OCI-M1 (cell line): ENCODE measurements at places on chromosomes 11 and 22.
A peak's percentile ranks its signal among the peaks of the same experiment; 100 is the strongest.

GRCh38 chr22:30905696-30906341, 62.8 kb downstream of the MORC2 start:
- DNase-seq: no peak

- DNase-seq: no peak
Measured at GRCh38 chr11:330694-331357, 10.2 kb upstream of the IFITM3 start.

DNA sequence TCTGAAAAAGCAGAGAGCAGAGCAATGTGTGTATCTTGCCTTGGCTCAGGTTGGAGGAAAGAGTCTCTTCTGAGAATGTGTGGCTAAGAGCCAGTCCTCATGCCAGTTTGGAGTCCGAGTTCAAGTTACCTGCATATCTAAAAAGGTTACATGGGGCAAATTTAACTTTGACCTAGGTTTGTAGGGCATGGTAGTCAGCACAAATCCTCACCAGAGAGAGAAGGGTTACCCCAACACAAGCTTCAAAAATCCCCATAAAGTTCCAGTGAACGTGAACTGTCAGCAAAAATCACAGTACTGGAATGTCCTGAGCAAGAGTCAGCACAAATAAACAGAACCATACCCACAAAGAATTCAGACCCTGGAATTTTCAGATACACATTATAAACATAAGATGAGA, 13.8 kb downstream of the SDHD start:
- no peak for DNase-seq

DNA sequence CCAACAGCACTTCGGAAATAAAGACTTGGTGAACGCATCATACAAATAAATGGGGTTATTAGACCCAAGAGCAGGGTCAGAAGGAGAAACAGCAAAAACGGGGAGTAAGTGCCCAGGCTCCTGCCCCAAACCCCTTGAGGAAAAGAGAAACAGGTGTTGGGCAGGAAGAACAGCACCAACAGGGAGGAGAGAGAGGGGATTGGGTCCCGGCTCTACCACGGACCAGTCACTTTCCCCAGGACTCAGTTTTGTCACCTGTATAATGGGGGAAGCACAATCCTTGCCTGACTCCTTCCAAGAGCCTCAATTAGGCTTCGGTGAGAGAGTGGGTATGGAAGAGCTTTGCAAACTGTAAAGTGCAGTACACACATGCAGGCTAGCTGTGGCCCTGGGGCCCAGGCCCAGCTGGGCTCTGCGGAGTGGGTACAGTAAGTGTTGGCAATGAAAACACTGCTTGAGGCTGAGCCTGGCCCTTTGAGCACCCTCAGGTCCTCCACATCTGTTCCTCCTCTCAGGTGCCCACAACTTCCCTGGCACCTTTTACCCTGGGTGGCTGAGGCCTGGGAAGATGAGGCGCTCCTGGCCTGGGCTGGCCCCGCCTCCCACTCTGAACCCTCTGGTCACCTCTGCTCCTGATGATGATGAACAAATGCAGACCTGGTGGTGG, 8.9 kb downstream of the SLC29A2 start:
- DNase-seq: no peak

DNA sequence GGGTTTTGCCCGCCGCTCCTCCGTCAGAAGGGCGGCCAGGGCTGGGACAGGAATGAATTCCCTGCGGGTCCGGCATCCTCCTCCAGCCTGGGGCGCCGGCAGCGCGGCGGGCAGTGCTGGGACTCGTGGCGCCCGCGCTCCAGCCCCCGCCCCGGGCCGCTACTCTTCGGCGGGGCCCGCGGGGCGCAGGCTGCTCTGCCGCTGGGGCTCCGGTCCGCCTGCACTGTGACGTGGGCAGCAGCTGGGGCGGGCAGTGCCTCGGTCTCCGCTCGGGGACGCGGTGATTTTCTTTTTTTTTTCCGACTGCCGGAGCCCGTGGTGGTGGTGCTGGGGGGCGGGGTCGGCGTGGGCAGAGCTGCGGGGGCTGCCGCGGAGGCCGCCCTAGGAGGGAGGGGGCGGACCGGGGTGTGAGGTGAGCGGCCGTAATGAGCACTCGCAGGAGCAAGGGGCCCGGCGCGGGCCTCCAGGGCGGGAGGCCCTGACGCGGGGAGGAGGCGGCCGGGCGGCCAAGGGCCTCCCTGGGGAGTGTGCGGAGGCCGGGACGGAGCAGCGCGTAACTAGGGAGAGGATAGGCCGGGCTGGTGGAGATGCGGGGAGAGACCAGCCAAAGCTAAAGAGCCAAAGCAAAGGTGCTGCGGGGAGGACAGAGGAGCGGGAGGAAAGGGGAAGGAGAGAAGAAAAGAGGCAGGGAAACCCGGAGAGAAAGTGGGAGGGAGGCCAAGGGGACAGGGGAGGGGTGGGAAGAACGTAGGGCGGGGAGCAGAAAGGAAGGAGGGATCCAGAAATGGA, 73.3 kb upstream of the ZBED5 start:
- peak; percentile 74 for DNase-seq

DNA sequence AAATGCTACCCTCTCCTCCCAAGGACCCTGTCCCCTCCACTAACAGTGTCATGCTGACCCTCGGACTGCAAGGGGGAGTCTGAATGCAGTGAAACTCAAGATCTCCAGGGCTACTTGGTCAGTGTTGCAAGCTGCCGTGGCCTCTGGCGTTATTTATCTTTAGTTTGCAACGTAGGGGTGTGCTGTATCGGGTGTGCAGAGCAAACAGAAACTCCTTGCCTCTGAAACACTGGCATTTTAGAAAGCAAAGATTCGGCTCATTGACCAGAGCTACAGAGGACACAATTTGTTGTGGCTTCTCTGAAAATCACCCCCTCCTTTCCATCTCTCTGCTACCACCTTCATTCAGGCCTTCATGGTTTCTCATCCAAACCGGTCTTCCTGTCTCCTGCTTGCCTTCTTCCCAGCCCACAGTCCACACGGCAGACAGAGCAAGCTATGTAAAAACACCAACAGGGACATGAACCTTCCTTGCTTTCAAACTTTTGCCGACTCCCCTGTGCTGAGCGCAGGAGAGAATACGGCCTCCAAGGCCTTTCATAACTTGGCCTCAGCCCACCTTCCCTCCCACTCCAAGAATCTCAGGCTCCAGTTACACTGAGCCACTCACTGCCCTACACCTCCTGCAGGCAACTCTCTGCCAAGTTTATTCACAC, 14.9 kb downstream of the FZD4 start:
- DNase-seq: no peak

- DNase-seq: no peak
Measured at GRCh38 chr11:198236-198806, 5.4 kb downstream of the SCGB1C1 start.

GRCh38 chr11:12017243-12017678, 8.8 kb upstream of the DKK3 start:
- no peak for DNase-seq

DNA sequence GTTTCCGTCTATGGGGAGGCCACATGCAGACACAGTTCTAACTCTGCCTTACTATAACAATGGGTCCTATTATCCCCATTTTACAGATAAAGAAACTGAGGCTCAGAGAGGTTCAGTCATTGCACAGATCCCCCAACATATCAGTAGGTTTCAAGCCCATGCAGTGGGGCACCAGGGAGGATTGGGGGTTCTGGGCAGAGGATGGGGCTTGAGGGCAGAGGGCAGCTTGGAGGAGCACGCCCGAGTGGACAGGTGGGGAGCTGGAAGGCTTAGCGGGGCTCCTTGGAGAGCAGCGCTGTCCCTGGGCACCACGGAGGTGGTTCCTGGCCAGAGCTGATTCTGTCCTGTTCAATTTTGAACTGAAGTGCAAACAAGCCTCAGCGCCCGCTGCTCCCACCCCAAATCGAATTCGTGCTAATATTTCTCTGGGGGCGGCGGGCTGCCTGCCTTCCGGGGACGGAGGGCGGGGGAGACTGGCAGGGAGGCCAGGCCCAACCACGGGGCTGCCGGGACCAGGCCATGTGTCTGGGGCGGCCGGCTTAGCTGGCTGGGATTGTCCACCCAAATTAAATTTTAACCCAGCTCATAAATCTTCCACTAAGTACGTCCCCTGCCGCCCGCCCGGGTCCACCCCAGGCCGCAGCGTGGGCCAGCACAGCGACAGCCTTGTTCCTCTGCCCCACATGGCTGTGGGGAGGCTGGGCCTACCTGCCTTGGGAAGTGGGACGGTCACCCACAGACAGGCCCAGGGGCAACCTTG, 49.4 kb downstream of the FLRT1 start:
- no peak for DNase-seq

- peak; percentile 96 for DNase-seq
Measured at GRCh38 chr11:75873417-75874221, 58.6 kb downstream of the UVRAG start.

GRCh38 chr11:95375451-95375850, 144.4 kb upstream of the SESN3 start:
- DNase-seq: no peak

DNA sequence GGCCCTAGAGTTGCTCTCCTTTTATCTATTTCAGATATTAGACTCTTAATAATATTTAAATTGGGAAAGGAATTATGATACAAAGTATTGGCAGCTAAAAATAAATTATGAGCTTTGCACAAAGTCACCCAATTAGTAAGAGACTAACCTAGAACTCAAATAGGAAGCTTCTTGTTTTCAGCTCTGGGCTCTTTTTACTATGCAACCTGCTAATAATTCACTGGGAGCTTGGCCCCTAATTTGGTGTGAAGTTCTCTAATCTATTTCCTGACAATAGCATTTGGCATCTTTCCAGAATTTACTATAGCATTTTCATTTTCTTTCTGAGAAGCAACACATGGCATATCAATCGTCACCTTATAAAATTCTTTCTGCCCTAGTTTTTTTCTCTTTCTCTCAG, 727.7 kb upstream of the ANO5 start:
- DNase-seq: no peak

DNA sequence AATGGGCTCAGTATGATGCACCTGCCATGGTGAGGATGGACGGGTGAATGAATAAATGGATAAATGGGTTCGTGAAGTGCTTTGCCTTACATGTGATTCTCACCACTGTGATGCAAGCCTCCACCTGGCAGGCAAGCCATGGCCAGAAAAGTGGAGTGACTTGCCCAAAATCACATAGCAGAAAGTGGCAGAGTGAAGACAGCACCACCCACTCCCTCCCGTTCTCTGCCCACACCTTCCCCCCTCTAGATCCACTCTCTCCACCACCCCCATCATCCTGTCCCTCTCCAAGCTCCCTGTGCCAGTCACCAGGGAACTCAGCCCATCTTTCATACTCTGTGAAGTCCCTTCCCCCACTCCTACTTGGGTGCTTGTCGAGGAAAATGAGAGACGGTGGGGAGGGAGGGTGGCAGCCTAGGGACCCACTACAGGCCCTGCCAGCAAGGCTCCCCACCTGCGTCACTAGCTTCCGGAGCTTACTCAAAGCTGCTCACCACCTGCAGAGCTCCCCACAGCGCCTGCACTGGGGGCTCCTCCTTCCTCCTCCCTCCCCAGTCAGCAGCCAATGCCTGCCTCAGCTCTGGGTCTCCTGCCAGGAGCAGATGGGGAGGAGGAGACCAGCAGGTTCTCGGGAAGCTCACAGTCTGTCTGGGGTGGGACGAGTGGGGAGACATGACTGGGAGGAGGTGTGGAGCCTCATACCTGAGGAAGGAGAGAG, 82.3 kb downstream of the PDE2A start:
- no peak for DNase-seq

DNA sequence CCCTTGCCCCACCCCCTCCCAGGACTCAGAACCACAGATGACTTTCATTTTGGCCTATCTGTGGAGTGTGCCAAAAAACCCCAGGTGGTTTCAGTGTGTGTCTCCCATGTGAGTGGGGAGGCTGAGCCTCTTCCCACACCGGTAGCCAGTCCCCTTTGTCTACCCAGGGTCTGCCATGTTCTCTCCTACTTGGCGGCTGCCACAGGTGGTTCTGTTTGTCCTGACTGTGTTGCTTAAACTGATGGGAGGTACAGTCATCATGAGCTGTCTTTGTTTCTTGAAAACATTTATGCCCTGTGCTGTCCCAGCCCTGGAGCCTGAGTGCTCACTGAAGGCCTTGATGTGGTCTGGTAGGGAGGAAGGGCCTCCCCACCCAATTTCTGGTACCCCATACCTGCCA, 39.7 kb upstream of the SUSD2 start:
- DNase-seq: no peak

GRCh38 chr11:45373506-45374035, 87.4 kb upstream of the SYT13 start:
- no peak for DNase-seq

GRCh38 chr11:20518323-20518834, 81.0 kb upstream of the SLC6A5 start:
- DNase-seq: no peak

GRCh38 chr11:79675081-79675480, 234.3 kb upstream of the TENM4 start:
- DNase-seq: no peak

DNA sequence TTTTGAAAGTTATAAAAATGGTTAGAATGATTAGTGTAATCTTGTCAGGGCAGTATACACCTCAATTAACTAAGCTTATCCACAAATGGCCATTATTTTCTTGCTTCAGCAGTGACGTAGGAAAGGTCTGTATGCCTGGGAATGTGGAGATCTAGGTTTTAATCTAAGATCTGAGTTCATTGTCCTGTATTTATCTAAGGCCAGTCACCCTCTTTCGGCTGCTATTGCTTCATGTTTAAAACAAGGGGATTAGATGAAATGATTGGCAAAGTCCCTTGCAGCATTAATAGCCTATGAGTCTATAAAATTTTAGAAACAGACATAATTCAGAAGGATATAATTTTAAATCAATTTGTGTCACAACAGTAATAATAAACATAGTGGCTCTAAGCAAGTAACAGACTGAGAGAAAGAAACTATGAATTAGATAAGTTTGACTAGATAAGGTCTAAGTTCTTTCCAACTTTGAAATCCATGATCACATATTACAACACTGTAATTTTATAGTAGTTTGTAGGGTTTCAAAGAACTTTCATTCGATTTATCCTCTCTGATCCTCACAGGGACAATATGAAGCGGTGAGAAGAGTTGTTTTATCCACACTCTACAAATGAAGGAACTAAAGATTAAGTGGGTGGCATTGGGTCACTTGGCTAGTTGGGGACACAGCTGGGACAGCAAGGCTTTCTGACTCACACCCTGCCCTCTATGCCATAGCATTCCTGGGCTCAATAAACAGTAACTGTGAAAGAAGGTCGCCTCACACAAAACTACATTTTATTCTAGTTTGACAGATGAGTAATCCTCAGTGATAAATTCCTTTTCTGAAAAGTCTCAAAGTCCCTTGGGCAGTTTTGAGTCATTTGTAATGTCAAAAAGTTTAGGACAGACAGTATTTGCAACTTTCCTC, 60.6 kb upstream of the RDX start:
- DNase-seq: no peak

DNA sequence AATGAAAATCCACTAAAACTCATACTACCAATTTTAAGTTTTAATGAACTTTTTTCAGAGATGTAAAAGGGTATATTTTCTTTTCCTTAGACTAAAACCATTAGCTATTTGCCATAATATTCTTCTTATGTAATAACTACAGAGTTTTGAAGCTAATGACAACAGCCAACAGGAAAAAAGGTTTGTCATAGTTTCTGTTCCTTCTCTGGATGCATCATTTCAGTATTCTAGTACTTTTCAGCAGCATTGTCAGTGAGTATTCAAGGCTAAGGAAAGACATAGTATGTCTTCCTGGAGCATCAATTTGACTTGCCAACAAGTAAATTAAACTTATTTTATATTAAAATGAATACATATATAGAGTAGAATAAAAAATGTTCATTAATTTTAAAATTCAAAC, 166.0 kb downstream of the METTL15 start:
- DNase-seq: no peak

- no peak for DNase-seq
Measured at GRCh38 chr11:134662629-134663360, 250.8 kb upstream of the B3GAT1 start.
